Non-pigmented ciliary epithelial cell (primary cell): ENCODE measurements at places on chromosomes 13 and 19.

DNA sequence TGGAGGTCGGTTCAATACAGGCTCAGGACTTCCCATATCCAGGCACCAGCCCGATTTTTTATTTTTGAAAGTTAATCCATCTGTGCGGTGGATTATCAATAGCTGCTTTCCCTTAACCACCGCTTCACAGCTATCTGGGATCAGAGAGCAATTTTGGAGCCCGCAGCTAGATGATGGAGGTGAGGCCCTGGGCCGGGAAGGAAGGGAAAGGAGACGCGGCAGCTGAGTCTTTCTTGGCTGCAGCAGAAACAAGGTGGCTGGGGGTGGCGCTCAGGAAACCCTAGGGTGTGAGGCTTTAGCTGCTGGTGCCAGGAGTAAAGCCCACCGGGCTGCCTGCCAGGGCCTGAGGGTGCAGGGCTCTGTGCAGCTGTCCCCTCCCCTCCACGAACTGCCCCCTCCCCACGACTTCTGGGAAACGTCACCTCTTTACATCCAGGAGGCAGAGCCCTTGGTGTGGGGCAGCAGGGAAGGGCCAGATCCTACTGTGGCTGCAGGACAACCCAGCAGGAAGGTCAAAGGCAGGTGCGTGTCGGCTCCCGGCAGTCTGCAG, 307.0 kb downstream of the ZNF536 start:
- DNase-seq: no peak

DNA sequence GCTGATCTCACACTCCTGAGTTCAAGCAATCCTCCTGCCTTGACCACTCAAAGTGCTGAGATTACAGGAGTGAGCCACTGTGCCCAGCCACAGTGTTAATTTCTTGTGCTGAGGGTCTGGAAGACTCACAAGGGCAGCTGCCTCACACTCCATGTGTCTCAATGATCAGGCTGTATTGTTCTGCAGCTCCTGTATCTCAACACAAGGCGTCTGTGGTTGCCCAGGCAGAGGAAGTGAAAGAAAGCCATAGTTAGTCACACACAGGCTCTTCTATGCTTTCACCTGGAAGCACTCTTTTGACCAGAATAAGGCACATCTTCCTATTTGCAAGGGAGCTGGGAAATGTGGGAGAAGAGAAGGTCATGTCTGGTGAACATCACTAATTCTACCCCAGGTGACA, 107.3 kb upstream of the ZNF507 start:
- DNase-seq: no peak

GRCh38 chr13:63773476-63773875, 2357.8 kb upstream of the PCDH20 start:
- DNase-seq: no peak

DNA sequence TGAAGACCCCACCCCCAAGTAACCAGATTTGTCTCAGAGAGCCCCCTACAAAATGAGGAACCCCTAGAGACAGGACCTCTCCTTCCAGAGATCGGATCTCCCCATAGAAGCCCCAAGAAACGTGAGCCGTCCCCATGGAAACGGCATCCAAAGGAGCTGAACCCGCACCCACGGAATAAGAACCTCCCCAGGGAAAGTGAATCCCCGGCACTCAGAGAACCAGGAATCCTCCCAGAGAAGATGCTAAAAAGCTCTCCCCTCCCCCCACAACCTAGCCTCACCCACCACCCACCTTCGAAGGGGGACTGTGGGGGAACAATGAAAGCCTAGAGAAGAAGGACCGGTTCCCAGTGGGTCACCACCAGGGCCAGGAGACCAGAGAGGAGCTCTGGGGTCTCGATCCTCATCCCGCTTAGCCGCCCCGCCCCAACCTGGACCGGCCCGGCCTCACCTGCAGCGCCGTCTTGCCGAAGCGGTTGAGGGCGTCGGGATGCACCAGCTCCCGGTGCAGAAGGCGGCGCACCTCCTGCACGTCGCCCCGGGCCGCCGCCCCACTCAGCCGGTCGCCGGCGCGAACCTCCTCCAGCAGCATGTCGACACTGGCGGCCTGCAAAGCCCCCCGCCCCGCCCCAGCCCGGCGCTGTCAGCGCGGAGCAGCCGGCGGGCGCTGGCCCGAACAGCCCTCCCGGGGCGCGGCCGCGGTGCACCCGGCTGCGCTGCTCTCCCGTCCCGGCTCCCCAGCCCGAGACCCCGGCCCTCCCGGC, 535 bp downstream of the CDKN2D start:
- no peak for DNase-seq

GRCh38 chr13:75296641-75297040, 185.3 kb downstream of the TBC1D4 start:
- DNase-seq: no peak

DNA sequence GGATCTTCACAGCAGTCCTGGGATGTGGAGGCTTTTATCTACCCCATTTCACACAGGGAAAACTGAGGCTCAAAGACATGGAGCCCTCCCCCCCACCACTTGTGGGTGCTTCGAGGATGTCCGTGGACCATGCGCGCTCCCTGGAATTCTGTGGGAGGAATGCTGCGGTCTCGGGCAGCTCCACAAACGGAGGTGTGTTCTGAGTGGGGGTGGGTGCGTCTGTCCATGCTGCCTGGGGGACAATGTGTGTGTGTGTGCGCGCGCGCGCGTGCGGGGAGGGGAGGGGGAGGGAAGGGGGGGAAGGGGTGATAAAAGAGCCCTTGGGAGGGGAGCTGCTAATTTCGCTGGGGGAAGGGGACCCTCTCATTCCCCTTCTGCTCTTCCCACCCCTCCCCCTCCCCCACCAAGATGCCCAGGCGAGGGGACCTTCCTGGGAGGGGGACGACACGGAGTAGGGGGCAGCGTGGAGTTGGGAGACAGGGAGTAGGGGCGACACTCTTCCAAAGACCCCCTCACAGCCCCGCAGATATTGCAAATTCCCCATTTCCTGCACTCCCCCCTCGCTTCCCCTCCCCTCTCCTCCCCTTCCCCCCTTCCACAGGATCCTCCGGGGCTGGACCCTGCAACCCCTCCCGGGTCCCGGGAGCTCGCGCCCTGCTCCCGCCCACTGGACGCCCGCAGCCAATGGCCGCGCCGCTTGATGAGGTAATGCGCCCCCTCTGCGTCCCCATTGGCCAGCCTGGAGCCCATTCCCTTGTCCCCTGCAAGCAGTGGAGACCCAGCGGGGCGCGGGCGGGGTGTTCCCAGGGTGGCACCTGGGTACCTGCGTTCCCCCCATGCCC, 18.9 kb upstream of the ZNRF4 start:
- peak; percentile 59 for DNase-seq

DNA sequence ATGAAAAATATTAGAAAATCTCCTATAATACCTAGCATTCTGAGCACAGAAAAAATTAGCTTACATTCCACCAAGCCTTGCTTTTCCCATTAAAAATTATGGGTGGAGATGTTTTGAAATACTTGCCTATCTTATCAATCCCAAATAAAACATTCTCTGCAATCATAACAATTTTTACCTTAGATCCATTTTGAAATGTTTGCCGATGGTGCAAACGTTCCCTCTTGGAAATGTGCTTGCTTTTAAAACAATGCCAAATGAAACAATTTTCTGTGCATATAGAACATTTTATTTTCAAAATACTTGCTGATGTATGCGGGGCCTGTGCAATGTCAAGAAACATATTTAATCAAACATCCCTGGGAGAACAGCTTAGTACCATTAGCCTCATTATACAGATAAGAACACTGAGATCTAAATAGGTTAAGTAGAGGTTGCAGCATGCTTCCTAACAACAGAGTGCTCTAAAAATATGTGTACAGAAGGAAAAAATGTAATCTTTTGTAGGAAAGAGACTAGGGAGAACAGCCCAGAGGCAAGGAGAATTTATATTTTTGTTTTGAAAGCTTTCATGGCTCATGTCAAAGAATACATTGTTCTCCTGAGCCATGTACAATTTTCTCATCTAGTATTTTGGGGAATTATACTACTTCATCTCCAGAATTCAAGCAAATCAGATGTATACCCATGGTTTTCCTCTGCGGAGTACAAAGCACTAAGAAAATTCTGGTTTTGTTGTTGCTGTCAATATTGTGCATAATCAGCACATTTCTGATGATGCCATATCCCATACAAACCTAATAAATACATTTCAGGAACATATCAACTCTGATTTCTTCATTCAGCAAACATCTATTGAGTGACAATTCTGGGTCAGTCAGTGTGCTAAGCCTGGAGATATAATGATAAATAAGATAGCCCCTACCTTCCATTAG, 25.9 kb upstream of the FNDC3A start:
- no peak for DNase-seq

DNA sequence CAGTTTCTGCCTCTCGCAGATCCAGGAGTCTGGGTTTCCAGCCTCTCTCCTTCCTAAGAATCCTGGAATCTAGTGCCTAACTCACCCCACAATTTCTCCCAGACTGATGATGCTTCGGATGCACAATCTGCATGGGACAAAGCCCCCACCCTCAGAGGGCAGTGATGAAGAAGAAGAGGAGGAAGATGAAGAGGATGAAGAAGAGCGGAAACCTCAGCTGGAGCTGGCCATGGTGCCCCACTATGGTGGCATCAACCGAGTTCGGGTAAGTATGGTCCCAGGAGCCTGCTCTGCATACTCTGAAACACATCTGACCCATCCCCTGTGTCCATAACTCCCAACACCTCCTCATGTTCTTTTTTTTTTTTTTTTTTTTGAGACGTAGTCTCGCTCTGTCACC, 796 bp downstream of the GRWD1 start:
- no peak for DNase-seq

- no peak for DNase-seq
These were observed 12.9 kb upstream of the TMEM255B start for GRCh38 chr13:113746143-113746525.

DNA sequence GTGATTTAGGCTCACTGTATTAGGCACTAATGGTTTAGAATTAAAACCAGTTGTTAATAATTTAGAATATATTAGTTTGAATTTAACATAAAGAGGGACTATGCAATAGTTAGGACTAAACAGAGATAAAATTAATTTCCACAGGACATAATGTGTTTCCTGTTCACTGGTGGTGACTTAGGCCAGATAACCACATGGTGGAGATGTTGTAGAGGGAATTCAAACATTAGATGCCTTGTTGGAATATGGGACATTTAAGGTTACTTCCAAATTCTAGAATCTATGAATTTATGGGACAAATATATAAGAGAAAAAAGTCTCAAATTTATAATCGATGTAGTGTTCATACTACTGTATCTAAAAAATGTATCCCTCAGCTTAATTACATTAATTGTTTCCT, 615.5 kb upstream of the KLHL1 start:
- no peak for DNase-seq

- DNase-seq: no peak
These were observed 16.9 kb downstream of the OR2Z1 start for GRCh38 chr19:8738377-8738776.

DNA sequence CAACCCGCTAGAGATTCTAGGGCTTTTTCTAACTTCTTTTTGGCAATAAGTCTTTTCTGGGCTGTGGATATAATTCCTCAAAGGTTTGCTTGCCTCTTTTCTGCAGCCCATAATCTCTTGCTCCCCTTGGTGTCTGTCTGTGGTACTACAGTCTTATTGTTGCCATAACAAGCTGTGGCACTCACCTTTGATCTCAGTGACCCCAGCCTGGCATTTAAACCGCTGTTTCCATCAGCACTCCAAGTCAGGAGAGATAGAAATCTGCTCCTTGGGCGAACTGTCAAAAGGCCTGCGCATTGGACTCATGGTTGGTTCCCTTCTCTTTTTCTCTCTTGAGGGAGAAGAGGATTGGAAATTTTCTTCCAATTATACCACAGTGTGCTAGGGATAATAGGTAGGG, 14.5 kb upstream of the MPHOSPH8 start:
- no peak for DNase-seq

DNA sequence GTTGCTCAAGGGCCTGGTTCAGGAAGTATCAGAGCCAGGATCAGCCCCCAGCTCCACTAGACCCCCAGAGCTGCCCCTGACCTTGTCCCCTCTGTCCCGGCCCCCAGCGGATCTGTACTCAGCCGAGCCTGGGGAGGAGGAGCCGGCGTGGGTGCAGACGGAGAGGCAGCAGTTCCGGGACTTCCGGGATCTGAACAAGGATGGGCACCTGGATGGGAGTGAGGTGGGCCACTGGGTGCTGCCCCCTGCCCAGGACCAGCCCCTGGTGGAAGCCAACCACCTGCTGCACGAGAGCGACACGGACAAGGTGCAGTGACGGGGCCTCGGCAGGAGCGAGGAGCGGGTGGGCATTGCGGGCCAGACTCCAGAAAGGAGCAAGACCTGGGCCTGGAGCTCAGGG, 14.6 kb downstream of the RCN3 start:
- no peak for DNase-seq

- DNase-seq: no peak
These were observed 9.3 kb downstream of the ZNF787 start for GRCh38 chr19:56111601-56112312.

- DNase-seq: no peak
These were observed 656 bp downstream of the ZNF155 start for GRCh38 chr19:43984687-43985000.
